ENCODE measurements at places on chromosomes 11 and 22. TPM values are rescaled to one million over a fixed set of nuclear protein-coding genes. Genes with fewer than 3 reads are reported as not detected.

GRCh38 chr11:117219001-117219400 is 12.9 kb downstream of the PCSK7 start:
- no peak overlapping the region for H3K4me3 ChIP-seq
- no peak overlapping the region for H3K27ac ChIP-seq
- peaks cover 78% of the 10 kb centered on the region for H3K36me3 ChIP-seq
- DNase-seq, result no peak

DNA sequence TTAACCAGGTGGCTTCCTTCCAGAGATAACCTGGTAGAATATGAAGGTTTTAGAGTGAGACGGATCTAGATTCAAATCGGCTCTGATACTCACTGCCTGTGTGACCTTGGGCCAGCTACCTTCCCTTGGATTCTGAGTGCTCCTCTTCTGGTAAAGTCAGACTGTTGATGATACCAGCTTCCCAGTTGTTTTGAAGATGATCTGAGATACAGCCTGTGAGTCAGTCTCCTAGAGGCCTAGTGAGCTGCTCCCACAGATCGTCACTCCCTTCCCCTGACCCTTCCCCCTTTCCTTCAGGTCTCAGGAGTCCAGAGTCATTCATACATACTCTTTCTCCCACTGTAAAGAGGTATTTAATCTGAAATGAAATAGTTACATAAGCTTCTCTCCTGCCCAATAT is 207.8 kb downstream of the GRIK4 start:
- no peak for DNase-seq
- H3K4me3 ChIP-seq, result no peak overlapping the region
- H3K4me1 ChIP-seq, result no peaks in the 10 kb centered on the region
- peaks cover 11% of the 10 kb centered on the region for H3K27me3 ChIP-seq
- no peak overlapping the region for H3K27ac ChIP-seq

DNA sequence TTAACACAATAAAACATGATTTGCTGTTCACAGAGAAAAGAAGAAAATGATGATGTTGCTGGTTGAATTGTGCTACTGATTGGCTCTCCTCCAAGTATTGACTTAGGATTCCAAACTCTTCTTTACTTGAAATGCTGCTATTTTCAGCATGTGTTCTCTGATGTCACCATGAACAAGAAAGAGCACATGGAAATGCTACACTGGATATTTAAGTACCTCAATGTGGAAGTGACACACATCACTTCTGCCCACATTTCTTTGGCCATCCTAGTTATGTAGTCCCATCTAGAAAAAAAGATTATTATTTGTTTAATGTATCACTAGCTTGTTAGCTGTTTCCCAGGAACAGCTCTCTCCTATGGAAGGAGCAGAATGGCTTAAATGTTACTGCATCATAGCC is 27.2 kb downstream of the OR52B2 start:
- H3K4me3 ChIP-seq, result no peak overlapping the region
- no peak for DNase-seq
- H3K27me3 ChIP-seq, result peaks cover 34% of the 10 kb centered on the region
- no peaks in the 10 kb centered on the region for H3K36me3 ChIP-seq

Gene KCNK4
- not detected for total RNA-seq

Gene POU2AF1
- total RNA-seq, result not detected

DNA sequence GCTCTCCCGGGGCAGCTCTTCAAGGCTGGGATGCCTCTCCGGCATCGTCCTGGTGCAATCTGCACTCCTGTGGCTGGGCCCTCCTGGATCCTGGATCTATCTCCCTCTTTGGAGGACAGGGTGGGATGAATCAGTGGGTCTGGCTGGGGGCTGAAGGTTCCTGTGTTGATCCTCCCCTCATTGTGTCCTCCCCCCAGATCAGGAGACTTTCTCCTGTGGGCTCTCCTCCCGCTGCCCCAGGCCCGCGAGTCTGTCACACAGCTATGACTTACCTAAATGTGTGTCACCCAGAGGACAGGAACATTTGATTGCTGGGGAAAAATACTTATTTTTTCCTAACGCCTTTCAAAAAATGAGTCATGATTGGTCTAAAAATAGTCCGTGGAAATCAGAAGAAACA is 106.8 kb upstream of the NECTIN1 start:
- H3K27me3 ChIP-seq, result peaks cover 51% of the 10 kb centered on the region
- H3K4me3 ChIP-seq, result no peak overlapping the region
- H3K36me3 ChIP-seq, result no peaks in the 10 kb centered on the region
- DNase-seq, result no peak
- no peak overlapping the region for H3K27ac ChIP-seq

GRCh38 chr11:434496-434895 is 7.3 kb downstream of the ANO9 start:
- DNase-seq, result no peak
- peaks cover 3% of the 10 kb centered on the region for H3K36me3 ChIP-seq
- no peak overlapping the region for H3K27ac ChIP-seq
- no peaks in the 10 kb centered on the region for H3K27me3 ChIP-seq
- no peaks in the 10 kb centered on the region for H3K4me1 ChIP-seq

Gene CHRM1
- total RNA-seq, result not detected

Gene VPREB1
- total RNA-seq, result not detected

Gene ANGPTL5
- total RNA-seq, result not detected

GRCh38 chr11:60910711-60911380 is 3.1 kb upstream of the TMEM109 start:
- peaks cover 11% of the 10 kb centered on the region for H3K27me3 ChIP-seq
- no peak overlapping the region for H3K27ac ChIP-seq
- H3K36me3 ChIP-seq, result no peaks in the 10 kb centered on the region

DNA sequence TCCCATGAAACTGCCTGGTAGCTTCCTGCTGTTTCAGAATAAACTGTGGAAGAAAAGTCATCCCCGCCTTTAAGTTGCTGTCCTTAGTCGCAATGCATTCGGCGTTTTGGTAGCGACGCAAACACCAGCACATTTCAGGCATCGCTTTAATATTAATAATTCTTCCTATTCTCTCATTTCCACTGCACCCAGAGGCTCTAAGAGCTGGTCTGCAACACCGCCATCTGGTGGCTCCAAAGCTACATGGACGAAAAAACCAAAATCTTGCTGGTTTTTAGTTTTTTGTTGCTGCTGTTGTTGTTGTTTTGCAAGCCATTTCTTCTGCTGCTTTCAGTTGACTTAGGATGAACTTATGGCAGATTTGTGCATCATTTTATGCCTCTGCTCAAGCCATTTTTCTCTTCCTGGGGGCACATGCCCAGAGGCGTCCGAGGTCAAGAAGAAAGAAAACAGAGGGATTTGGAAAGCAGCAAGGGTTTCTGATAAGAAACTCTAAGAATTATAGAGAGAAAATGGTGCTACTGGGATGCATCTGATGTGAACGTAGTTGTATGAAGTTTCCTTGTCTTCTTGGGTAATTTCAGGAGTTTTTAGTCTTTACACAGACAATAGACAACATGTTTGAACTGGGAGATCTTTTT is 345.4 kb upstream of the KIRREL3 start:
- no peak overlapping the region for H3K4me3 ChIP-seq
- H3K36me3 ChIP-seq, result no peaks in the 10 kb centered on the region
- no peaks in the 10 kb centered on the region for H3K4me1 ChIP-seq
- H3K27ac ChIP-seq, result no peak overlapping the region

DNA sequence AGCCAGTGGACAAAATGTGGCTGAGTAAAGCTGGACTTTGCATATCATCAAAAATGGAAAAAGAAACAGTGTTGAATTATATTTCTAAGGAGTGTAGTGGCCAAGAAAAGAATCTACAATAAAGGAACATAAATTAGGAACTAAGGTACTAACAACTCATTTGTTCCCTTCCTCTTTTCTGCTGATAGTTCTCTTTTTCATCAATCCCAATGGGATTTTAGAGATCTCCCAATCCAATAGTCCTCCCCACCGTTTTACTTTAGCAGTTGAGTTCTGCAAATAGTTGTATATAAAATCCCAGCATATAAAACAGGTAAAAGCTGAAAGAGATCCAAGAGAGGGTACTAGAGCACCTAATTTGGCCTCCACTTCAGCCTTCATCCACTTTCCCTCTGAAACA is 2.0 kb downstream of the PRCP start:
- no peak overlapping the region for H3K4me3 ChIP-seq
- H3K27ac ChIP-seq, result no peak overlapping the region
- no peaks in the 10 kb centered on the region for H3K27me3 ChIP-seq
- peaks cover 33% of the 10 kb centered on the region for H3K4me1 ChIP-seq

GRCh38 chr11:58829786-58830185 is 14.7 kb downstream of the GLYATL2 start:
- no peak overlapping the region for H3K4me3 ChIP-seq
- H3K4me1 ChIP-seq, result peaks cover 6% of the 10 kb centered on the region
- H3K27ac ChIP-seq, result no peak overlapping the region
- peak; percentile 44 for DNase-seq
- no peaks in the 10 kb centered on the region for H3K27me3 ChIP-seq

DNA sequence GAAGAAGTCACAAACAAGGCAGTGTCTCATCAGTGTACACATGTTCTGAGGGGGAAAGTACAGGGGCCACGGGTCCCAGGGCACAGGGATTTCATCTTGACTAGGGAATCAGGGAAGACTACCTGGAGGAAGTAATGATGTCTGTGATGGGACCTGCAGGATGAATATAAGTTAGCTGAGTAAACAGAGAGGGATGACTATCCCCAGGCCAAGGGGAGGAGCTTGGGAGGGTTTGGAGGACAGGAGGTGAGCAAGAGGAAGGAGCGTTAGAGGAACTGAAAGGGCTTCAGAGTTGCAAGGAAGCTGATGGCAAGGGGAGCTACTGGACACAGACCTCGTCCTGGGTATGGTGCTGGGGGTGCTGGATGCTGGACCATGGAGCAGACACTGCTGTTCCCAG is 56.4 kb downstream of the TRAF6 start:
- DNase-seq, result peak; percentile 40
- H3K4me1 ChIP-seq, result peaks cover 29% of the 10 kb centered on the region

DNA sequence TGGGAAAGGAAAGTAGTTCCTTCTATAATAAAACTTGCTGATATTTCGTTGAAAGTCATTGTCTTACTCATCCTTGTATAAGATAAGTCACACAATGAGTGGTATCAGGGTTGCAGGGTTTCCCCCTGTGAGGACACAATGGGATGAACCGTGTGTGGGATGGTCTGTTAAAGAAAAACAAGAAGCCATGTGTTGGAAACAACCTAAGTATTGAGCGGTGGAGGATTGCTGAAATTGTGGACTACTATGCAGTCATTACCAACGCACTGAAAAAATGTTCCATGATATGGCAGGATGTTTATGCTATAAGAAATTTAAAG is 28.6 kb downstream of the PTPRJ start:
- peaks cover 4% of the 10 kb centered on the region for H3K4me1 ChIP-seq
- H3K36me3 ChIP-seq, result no peaks in the 10 kb centered on the region
- no peak for DNase-seq
- H3K4me3 ChIP-seq, result no peak overlapping the region

DNA sequence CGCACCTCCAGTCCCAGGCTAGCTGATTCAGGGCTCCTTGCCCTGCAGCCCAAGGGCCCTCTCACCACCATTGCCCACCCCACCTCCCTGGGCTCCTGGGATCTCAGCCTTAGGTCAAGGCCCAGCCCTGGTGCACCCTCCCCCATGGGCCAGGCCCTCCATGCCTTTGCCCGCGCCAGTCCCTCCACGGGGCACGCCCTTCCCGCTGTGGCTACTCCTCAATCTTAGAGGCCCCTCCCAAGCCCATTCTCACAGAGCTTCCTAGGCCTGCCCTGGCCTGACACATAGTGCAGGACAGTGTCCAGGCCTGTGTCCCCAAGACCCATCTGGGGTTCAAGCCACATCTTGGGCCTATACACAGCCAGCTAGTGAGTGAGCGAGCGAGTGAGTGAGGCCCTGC is 6.9 kb downstream of the GP1BB start:
- H3K27me3 ChIP-seq, result no peaks in the 10 kb centered on the region
- no peak for DNase-seq
- peak overlapping the region; percentile 70 for H3K4me3 ChIP-seq
- H3K27ac ChIP-seq, result no peak overlapping the region
- H3K36me3 ChIP-seq, result no peaks in the 10 kb centered on the region

- no peaks in the 10 kb centered on the region for H3K4me1 ChIP-seq
- no peak for DNase-seq
- H3K4me3 ChIP-seq, result no peak overlapping the region
- no peak overlapping the region for H3K27ac ChIP-seq
- no peaks in the 10 kb centered on the region for H3K27me3 ChIP-seq
These were observed 96.9 kb downstream of the TRMU start for GRCh38 chr22:46432164-46433068.

DNA sequence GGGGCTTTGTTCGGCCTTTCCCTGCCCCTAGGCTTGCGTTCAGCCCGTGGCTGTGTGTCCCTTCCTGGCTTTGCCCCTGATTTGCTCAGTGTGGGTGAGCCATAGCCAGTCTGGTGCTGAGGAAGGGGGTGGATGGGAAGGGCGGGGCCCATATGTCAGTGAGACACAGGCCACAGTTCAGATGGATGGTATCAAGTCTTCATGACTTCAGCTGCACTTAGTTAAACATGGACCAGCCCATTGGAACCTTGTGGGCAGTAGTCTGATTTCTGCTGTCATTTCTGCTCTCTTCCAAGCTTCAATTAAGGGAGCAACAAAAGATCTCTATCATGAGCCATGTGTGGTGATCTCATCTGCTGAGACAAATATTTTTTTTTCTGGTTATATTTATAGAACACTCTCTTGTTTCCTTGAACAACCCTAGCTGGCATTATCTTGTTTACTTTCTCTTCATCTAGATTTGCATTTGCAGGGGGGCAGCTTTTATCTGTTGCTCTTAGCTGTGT is 21.6 kb upstream of the PEX26 start:
- H3K4me3 ChIP-seq, result no peak overlapping the region
- DNase-seq, result no peak
- H3K4me1 ChIP-seq, result peaks cover 29% of the 10 kb centered on the region
- H3K27ac ChIP-seq, result peak overlapping the region; percentile 3

DNA sequence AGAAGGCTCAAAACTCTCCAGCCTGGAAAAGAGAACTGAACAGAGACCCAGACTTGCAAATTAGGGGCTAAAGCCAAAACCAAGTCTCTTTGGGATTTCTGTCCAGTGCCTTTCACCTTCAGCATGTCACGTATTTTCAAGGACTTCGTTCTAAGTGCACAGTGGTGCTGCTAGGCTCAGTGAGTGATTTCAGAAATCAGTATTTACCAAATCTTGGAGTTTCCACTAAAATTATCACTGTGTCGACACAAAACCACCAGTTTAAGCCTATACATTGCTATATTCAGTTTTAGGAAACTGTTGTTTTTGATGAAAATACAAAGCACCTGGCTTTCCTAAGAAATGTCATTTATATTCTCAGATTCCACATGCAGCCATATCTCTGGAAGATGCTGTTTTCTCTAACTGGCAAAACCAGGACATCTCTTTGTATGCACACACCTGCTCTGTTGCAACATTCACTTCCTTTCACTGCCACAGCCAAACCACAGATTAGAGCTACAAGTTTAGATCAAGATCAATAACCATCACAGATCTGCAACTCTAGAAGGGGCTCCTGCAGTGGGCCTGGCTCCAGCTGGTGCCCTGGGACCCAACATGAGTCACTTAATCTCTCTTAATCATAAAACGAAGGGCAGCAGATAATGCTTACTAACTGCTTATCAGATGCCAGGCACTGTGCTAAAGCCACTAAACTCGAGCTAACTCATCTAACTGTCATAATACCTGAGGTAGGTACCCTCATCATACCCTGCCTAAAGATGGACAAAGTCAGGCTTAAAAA is 22.3 kb downstream of the SMCO4 start:
- H3K27ac ChIP-seq, result no peak overlapping the region
- peaks cover 16% of the 10 kb centered on the region for H3K4me1 ChIP-seq
- H3K36me3 ChIP-seq, result no peaks in the 10 kb centered on the region
- no peak overlapping the region for H3K4me3 ChIP-seq

Gene FLRT1
- total RNA-seq, result 2.7 TPM

Measured in MCF 10A (cell line).